CD8-positive, alpha-beta T cell (primary cell): ENCODE measurements at places on chromosomes 1 and 21. TPM values are rescaled to one million over a fixed set of nuclear protein-coding genes. Genes with fewer than 3 reads are reported as not detected.

The IBA57 gene
- 23.8 TPM for total RNA-seq

The UBE2U gene
- not detected for total RNA-seq

The LDLRAD1 gene
- total RNA-seq = not detected

The PTCH2 gene
- 1.7 TPM for total RNA-seq

The PRAMEF5 gene
- total RNA-seq = not detected

The CAMTA1 gene
- total RNA-seq = 43.9 TPM

The RWDD3 gene
- total RNA-seq = 17.8 TPM

The CNKSR1 gene
- total RNA-seq = 2.8 TPM

The OLIG2 gene
- not detected for total RNA-seq

The RNU1-4 gene
- total RNA-seq = 3,774 TPM

The LIN28A gene
- not detected for total RNA-seq

The PER3 gene
- 10.2 TPM for total RNA-seq

The FAM72D gene
- total RNA-seq = not detected

The TNNI3K gene
- total RNA-seq = 1.2 TPM

The OR14K1 gene
- total RNA-seq = not detected

The NBPF11 gene
- 13.1 TPM for total RNA-seq

The CRYZ gene
- 1.4 TPM for total RNA-seq

The RCSD1 gene
- 44.3 TPM for total RNA-seq

The GPX7 gene
- total RNA-seq = 10.7 TPM

The PLPPR4 gene
- not detected for total RNA-seq

The ARHGEF16 gene
- total RNA-seq = not detected

The CTSE gene
- total RNA-seq = not detected
